ENCODE measurements at places on chromosomes 2 and 18.

- DNase-seq = no peak
These were observed 16.4 kb upstream of the C1QL2 start for GRCh38 chr2:119174993-119175347.

DNA sequence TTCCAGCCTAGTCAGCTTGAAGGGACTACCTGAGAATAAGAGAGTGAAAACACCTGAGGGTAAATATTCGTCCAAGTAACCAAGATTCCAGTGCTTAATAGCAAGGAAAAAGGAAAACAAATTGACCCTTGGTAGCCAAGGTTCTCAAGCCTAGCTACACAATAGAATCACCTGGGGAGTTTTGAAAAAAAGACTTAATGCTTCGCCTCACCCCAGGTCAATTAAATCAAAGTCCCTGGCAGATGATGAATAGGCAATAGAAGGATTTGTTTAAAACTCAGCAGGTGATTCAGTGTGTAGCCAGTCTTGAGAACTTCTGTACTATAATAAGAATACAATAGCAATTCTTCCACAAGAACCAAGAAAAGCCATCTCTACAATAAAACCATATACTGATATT, 500.2 kb downstream of the XIRP2 start:
- no peak for DNase-seq

DNA sequence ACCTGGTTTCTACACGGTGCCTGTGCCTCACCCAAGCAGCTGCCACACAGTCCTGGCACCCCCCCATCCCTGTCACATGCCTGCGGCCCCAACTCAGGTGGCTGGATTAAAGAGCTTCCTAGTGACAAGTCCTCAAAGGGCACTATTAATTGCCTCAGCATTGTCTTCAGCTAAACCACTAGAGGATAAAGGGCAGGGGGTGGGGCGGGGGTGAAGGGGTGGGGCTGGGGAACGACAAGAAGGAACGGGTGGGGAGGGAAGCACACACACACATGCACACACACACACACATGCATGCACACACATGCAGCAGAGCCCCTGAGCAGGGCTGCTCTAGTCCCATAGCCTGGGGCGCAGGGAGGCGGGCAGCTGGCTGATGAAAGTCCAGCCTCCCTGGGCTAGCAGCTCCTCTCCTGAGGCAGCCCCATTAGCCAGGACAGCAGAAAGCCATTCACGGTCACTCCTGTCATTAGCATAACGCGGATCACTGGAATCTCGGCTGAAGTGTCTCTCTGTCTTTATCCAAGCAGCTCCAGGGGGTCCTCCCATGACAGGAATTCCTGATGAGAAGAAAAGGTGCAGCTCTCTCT, 7.4 kb upstream of the TEX261 start:
- no peak for DNase-seq

- DNase-seq = peak; percentile 60
These were observed 60.9 kb downstream of the EDAR start for GRCh38 chr2:108927936-108928659.

DNA sequence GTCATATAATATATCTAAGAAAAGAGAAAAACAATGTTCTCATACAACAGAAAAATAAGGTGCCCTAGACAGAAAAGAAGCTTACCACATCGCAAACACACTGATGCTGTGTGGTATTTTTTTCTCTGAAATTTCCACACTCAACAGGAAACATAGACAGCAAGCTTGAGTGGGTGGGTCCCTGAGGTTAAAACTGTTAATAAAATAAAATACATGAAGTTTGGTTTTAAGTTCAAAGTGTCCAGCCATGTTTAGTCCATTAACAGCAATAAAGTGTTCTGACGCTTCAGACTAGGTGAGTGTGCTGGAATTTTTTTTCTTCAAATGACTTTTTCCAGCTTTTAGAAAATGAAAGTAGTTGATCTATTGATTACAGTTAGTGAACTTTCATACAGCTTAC, 83.3 kb upstream of the EPB41L5 start:
- DNase-seq = no peak

DNA sequence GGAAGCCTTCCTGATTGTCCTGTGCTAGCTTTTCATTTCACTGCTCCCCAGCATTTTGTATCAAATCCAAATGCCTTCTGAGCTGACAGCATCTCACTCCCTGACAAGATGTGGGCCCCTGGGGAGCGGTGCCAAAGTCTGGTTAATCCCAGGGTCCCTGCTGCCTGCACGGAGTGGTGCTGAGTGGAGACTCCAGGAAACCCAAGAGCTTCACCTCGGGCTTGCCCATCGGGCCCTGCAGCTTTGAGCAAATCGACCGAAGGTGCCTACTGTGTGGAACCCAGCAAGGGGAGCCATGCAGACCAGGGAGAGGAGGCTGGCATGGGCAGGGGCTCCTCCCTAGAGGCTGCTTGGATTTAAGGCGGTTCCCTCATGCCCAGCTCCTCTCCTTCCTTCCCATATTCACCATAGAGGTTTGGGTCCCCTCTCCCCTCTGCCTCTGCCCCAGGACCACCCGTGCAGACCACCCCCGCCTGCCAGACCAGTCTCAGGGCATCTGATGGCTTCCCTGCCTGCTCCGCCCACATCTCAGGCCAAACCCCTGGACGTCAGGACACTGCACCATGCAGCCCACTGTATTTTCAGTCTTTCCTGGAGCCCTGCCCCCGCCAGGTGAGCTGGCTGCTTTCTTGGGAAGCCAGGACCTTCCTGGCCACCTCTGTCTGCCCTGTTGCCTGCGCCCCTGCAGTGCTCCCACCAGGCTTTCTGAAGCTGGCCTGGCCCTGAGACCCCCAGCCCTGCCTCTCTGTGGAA, 37.8 kb downstream of the RRM2 start:
- no peak for DNase-seq

Data from tibial nerve (tissue), 4 donors.